ENCODE measurements at places on chromosomes 3 and 15.
A peak's percentile ranks its signal among the peaks of the same experiment; 100 is the strongest.

DNA sequence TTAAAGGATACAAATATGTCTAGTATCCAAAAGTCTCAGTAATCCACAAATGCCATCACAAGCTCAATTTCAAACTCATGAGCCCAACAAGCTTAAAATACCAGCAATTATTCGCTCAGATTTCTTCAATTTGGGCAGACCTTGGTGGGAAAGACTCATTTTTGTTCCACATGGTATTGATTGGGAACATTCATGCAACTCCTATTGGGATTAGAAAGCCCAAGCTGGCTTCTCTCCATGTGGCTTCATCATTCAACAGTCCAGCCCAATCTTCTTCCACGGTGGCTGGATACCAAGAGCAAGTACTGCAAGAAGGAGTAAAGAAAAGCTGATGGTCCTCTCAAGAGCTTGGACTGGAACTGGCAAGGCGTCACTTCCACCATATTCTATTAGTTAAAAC is 66.3 kb downstream of the STRIT1 start:
- DNase-seq, result peak; percentile 44

DNA sequence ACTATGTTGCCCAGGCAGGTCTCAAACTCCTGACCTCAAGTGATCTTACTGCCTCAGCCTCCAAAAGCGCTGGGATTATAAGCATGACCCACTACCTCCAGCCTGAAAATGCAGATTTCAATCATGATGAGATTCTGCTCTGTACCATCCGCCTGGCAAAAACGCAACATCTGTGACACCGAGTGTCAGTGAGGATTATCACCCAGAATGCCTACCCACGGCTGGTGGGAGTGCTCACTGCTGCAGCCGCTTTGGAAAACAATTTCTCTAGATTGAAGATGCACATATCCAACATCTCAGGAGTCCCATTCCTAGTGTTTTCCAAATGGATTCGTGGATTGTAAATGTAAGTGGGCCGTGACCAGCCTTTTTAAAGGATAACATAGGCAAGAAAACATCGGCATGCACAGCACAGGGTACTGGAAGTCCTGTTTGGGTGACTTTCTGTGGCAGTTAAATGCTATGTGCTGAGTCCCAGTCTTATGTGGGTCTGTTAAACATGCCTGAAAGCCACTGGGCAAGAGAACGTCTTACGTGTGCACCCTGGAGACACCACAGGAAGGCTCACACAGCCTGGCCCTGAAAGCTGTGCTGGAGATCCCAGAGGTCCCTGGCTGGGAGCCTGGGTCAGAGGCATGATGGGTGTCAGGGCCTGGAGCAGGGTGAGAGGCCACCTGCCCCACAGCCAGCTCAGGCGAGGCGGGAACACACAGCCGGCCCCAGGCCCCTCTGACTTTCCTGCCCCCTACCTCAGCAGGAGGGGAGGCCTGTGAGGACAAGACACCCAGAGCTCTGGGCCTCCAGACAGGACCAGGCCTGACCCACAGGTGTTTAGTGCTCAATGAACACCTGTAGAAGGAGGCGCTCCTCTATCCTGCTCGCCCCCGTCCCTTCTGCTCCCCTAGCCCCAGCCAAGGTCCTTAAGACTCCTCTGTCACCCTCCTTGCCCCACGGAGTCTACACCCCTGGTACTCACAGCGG is 918 bp downstream of the PRSS50 start:
- DNase-seq, result no peak

GRCh38 chr3:127524296-127524896 is 66.1 kb downstream of the TPRA1 start:
- no peak for DNase-seq

DNA sequence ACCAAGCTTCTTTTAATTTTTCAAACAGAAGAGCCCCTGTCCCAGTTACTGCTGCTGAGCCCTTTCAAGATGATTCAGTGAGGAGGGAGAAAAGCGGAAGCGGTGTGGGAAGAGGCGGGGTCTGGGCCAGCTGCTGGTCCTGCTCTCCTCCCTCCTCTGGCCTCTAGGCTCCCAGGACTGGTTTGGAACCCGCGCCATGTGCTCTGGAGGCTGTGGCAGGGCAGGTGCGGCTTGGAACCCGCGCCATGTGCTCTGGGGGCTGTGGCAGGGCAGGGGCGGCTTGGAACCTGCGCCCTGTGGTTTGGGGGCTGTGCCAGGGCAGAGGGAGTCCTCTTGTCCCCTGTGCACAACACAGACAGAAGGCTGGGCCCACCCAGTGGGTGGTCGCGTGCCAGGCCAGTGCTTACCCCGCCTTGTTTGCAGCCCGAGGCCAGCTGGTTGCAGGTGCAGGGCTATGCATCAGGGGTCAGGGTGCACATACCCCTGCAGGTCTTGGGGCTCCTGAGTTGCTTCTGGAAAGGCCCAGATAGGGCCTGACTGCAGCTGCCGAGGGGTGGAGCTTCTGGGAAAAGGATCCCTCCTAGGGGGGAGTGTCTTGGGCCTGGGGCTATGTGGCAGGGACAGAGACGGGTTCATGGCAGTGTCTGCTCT is 12.2 kb downstream of the ALG1L2 start:
- DNase-seq, result no peak

GRCh38 chr3:14918356-14918860 is 29.0 kb upstream of the NR2C2 start:
- DNase-seq, result no peak

- no peak for DNase-seq
These were observed 42.8 kb downstream of the TLE3 start for GRCh38 chr15:70054884-70055387.

- DNase-seq, result no peak
These were observed 312.9 kb downstream of the RBMS3 start for GRCh38 chr3:29593802-29594201.

GRCh38 chr15:90644952-90645725 is 72.0 kb upstream of the BLM start:
- DNase-seq, result no peak

GRCh38 chr3:36957063-36957462 is 12.2 kb upstream of the TRANK1 start:
- DNase-seq, result no peak

- peak; percentile 98 for DNase-seq
These were observed 202.3 kb downstream of the NEK10 start for GRCh38 chr3:27166888-27167287.

- DNase-seq, result no peak
These were observed 43.0 kb upstream of the KY start for GRCh38 chr3:134693804-134694203.

DNA sequence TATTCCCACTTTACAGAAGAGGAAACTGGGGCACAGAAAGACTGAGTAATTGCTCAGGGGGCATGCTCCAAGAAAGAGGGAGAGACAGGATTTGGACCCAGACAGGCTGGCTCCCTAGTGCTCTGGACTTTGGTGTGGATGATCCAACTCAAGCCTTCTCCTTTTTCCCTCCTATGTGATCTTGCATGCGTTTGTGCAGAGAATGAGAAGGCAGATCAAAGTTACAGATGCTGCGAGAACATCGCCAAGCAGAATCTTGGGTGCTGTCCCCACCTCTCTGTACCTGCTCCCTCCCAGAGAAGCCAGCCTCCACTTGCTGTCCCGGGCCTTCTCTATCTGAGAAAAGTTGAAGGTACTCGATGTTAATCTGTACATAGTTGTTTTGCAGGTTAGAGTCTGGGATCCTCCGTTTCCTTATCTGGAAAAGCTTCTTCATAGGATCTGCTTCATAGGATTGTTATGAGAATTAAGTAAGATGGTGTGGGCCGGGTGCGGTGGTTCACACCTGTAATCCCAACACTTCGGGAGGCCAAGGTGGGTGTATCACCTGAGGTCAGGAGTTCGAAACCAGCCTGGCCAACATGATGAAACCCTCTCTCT is 10.2 kb downstream of the GNB5 start:
- DNase-seq, result no peak

DNA sequence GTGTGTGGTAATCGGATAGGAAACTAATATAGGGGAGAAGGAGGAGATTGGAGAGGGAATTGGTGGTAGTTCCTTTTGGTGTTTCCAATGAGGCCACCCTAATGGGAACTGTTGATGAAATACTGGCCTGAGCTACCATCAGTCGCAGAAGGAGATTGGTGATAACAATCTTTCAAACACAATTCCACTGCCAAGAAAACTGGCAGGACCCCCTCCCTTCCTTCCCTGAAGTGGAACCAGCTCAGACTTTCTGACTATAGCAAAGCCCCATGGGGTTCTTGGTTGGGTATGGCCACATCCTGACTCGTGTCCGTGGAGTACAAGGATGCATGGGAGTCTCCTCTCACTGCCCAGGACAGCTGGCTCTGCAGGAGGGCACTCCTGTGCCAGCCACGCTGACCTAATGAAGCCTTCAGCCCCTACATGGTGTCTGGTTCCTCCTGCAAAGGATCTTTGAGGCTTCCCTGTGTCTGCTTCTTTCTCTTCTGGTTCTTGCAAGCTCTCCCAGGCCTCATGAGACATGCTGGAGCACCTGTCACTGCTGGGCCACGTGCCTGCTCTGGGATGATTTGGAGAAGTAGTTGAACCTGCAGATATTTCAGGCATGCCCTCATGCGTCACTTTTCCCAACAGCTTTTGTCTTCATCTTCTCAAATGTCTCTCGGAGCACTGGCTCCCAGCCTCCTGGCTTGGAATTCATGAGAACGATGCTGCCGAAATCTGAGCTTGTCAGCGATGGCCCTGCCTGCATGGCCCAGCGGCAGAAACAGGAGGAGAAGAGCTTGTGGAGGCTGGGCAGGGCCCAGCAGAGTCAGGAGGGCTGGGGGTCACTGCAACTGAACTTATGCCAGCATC is 90.0 kb upstream of the ADPGK start:
- DNase-seq, result no peak

DNA sequence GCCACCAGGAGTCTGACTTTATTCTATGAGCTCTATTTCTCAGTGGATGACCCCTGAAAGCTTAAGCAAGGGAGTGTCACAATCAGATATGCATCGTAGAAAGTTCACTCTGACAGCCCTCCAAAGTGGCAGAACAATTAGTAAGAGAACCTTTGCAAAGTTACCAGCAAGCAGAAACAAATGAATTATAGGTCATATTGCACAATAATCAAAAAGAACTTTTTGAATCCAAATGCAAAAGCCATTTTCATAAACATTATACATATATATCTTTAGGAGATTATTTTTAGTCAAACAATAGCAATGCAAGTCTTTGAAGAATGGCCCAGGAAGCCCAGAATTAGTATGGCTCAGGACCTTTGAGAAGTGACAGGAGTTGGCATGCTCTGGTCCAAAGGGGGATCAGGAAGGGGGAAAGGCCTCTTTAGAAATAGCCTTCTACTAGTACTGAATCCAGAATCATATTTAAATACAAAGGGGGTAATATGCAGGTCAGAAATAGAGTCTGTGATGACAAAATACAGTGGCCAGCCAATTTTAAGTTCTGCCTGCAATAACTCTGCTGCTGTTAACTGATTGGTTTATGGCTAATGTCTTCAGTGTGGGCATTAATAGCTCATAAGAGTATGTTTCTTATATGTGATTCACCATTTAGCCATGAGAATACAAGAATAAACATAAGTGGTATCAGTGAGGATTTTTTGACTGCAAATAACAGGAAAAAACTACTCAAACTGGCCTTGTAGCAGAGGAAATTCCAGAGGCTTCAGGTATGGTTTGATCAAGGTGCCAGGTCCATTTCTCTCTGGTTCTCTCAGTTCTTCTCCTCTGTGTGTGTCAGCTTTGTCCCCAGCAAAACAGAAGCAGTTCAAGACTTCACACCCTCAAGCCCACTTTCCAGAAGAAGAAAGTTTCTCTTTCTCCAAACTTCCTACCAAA is 17.0 kb upstream of the ITGB5 start:
- DNase-seq, result no peak

DNA sequence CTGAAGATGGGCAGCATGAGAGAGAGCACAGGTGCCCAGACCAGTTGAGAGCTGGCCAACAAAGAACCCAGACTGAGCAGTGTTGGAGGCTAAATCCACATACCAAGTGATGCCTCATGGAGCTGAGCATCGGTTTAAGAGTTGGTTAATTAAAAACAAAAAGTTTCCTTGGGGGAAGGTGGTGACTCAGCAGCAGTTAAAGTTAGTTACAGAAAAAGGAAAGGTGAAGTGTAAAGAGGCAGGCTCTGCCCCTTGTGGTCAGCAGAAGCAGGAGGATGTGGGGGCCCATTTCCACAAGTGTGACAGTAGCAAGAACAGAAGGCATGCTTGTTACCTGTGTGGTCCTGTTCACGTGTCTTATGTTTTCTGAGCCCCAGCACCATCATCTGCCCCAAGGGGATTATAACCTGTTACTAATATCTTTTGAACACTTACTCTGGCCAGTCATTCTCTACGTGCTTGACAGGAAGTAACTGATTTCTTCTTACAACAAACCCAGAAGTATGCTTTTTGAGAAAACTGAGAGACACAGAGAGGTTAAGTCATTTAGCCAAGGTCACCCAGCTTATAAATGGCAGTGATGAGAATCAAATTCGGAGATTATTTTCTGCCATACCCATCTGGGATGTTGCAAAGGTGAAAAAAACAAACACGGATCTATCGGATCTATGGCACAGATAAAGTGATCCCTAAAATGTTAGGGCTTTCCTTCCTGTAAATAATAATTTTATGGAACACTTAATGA is 91.0 kb downstream of the EPHB1 start:
- no peak for DNase-seq

DNA sequence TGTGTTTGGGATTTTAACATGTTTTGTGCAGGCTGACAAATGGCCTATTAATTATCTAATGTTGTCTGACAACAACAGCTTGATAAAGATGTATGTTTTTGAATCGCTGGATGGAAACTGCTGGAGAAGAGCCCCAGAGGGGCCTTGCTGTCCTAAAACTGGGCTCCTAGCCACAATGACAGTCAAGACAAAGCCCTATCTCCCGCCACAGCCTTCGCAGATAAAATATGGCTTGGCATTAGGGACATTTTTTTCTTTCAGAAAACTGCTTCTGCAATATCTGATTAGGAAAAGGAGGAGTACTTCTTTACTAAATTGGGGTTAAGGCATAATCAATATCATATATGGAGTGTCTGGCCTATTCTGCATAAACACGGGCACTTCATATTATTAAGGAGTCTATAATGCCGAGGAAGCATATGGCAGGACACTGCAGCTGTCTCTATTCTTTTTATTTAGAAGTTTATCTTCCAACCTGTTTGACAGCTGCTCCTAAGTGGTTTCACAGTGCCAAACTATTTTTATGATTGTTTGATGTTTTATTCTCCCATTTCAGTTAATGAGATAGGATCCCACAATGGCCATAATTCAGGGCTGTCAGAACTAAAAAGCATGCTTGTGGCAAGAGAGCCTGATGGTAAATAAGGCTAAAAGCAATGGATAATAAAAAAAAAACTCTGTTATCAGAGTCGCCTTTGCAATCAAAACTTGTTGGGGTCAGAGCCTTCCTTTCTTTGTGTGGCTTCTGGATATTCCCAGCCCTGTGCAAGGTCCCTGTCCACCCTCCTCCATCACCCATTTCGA is 210.1 kb downstream of the MECOM start:
- DNase-seq, result no peak

GRCh38 chr3:172853921-172854666 is 103.6 kb downstream of the ECT2 start:
- DNase-seq, result no peak

GRCh38 chr3:81443457-81443782 is 318.0 kb downstream of the GBE1 start:
- DNase-seq, result no peak

- no peak for DNase-seq
These were observed 68.1 kb downstream of the SENP2 start for GRCh38 chr3:185653949-185654757.
